IgD-negative memory B cell (primary cell): ENCODE measurements at places on chromosomes 1 and 21. TPM values are rescaled to one million over a fixed set of nuclear protein-coding genes. Genes with fewer than 3 reads are reported as not detected.

Gene ASPM
- 0.04 TPM for polyA plus RNA-seq

Gene C1orf141
- not detected for polyA plus RNA-seq

Gene ELF3
- not detected for polyA plus RNA-seq

Gene MRPS21
- 79.3 TPM for polyA plus RNA-seq

Gene OR2T6
- polyA plus RNA-seq: not detected

Gene KDF1
- polyA plus RNA-seq: 2.9 TPM

Gene GPR37L1
- 0.11 TPM for polyA plus RNA-seq

Gene FMN2
- polyA plus RNA-seq: not detected

Gene PALMD
- not detected for polyA plus RNA-seq

Gene DISC1
- polyA plus RNA-seq: 0.68 TPM

Gene EFNA3
- polyA plus RNA-seq: 1.3 TPM
